ENCODE measurements at places on chromosomes 16 and 17. TPM values are rescaled to one million over a fixed set of nuclear protein-coding genes. Genes with fewer than 3 reads are reported as not detected.

DNA sequence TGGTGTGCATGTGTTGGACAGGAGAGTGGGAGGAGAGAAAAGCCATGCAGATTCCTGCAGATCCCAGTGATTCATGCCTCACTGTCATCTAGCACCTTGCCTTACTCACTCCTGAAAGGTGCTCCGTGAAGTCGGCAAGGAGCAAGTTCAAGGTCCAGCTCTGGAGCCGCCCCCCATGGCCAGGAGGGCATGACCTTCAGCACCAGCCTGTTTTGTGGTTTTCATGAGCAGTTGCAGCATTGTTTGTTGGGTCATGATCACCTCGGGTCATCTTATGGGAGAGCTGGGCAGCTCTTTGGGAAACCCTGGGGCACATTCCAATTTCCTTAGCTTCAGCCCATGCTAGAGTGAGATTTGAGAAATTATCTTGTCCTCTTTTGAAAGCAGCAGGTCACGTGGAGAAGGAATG, 137.5 kb upstream of the IRX3 start:
- no peak for DNase-seq

The KRTAP3-1 gene
- polyA plus RNA-seq, result not detected

- DNase-seq, result no peak
Observed at GRCh38 chr17:75753514-75754377, 11.2 kb downstream of the GALK1 start.

The PERCC1 gene
- not detected for polyA plus RNA-seq

DNA sequence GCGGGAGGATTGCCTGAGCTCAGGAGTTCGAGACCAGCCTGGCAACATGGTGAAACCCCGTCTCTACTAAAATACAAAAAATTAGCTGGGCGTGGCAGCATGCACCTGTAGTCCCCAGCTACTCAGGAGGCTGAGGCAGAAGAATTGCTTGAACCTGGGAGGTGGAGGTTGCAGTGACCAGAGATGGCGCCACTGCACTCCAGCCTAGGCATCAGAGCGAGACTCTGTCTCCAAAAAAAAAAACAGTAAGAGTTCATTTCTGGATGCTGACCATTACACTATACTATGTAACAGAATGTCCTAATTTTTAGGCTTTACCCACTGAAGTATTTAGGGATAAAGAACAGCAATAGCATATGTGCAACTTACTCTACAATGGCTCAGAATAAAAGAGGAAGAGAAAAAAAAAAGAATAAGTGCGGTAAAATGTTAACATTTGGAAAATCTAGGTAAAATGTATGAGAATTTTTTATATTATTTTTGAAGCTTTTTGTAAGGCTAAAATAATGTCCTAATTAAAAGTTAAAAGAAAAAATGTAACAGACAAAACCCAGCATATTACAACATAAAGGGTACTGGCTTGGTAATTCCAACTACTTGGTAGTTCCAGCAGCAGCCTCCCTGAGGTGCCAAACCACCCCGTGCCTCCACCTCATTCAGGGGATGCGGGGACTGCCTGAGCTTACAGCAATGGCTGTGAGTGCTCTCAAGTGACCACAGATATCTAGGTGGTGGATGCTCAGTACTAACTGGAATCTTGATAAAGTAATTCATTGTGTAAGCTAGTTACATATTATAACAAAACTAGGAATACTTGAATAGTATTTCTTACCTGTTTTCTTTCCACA, 10.9 kb downstream of the COPS3 start:
- DNase-seq, result no peak

GRCh38 chr16:46762583-46762982, 14.4 kb upstream of the MYLK3 start:
- DNase-seq, result no peak

The TBC1D3H gene
- not detected for polyA plus RNA-seq

GRCh38 chr17:20066253-20066652, 57.1 kb downstream of the SPECC1 start:
- peak; percentile 28 for DNase-seq
